ENCODE measurements at places on chromosomes 7 and 10.
A peak's percentile ranks its signal among the peaks of the same experiment; 100 is the strongest.

GRCh38 chr7:81410471-81411117 lies 359.3 kb downstream of the HGF start:
- DNase-seq = no peak

DNA sequence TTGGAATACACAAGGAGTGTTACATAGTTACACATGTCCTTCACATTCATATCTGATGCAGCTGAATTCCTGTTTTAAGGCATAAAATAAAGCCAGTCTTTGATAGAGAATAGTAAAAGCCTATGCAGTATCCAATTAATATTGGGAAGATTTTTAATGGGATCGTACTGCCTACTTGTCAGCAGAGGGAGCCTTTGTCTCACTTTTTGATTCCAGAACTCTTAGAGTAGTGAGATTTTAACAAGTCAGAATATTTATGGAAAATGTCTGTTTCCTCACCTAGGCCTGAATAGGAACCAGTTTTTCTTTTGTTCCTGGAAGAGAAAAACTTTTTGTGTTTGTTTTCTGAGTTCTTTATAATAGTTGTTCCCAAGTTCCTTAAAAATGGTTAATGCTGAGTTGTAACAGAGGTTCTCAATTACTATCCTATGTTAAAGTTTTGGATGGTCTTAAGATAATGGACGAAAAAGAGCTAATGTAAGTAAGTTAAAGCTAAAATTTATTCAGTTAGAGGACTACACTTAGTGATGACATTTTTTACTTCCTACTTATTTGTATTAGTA lies 114.0 kb downstream of the BBS9 start:
- DNase-seq = no peak

DNA sequence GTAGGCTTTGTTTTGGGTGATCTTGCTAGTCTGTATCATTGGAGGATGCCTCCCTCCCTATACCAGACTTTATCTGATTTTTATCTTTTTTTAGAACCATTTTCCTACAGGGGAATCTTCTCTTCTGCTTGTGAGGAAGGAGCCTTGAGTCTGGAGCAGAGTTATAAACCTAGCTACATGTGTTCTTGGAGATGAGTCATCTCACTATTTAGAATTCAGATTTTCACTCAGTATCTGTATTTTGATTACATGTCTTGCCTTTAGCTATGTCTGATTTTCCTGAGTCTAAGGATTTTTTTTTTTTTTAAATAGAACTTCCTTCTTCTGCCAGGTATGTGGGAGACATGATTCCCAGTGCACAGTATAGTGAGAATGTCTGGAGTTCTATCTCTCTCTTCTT lies 211.6 kb upstream of the MBL2 start:
- no peak for DNase-seq

DNA sequence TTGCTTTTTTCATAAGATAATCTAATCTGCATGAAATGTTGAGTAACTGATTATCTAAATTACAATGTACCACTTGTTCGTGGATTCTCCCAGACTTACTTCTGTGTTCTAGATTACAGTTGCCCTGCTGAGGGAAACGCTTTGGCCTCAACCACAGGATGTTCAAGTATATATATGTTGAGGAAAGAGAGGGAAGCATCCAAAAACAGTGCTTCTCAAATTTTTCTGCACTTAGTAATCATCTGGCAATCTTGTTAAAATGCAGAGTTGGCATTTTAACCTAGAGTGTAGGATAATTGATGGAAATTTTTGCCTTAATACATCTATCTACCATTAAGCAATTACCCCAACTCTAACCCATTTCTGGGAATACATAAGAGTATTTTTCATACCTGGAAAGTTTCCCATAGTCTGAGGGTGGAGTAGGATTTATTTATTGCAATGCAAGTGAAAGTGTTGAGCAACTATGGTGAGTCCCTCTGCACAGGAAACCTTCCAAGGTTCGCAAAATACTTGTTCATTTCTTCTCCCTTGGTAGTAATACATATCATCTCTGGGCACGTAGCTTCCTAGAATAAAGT lies 59.6 kb upstream of the C1GALT1 start:
- DNase-seq = no peak

DNA sequence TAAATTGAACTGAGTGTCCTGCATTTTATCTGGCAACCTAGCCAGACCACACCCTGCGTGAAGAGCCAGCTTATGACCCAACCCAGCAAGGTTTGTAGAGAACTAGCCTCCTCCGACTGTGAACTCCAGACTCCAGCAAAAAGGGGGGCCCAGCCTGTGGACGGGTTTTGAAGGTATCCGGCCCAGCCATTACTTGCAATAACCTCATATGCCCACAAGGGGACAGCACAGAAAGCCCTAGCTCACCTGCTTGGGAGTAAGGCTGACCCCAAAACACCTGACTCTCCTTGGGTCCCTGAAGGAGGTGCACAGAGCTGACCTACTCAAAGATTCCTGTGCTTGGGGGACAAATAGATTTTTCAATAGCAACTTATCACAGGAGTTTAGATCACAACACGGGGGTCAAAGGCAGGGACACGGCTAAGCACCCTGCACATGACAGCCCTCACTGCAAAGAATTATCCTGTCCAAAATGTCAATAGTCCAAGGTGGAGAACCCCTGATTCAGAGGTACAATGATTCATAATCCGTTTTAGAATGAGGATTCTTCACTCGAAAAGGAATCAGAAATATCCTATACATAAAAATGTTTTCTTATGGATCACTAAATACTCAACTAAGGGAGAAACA lies 4.6 kb downstream of the TRPV6 start:
- DNase-seq = peak; percentile 22

All from neural crest cell (in vitro differentiated cells).